Stimulated activated CD4-positive, alpha-beta T cell treated with anti-CD3 and anti-CD28 coated beads, Interleukin-12 subunit alpha, Interleukin-12 subunit beta, amount 100 ng/mL, for 48 hours (primary cell): ENCODE measurements at places on chromosomes 12 and 14.

GRCh38 chr12:55681142-55682077, 26.3 kb downstream of the ITGA7 start:
- no peak for DNase-seq

DNA sequence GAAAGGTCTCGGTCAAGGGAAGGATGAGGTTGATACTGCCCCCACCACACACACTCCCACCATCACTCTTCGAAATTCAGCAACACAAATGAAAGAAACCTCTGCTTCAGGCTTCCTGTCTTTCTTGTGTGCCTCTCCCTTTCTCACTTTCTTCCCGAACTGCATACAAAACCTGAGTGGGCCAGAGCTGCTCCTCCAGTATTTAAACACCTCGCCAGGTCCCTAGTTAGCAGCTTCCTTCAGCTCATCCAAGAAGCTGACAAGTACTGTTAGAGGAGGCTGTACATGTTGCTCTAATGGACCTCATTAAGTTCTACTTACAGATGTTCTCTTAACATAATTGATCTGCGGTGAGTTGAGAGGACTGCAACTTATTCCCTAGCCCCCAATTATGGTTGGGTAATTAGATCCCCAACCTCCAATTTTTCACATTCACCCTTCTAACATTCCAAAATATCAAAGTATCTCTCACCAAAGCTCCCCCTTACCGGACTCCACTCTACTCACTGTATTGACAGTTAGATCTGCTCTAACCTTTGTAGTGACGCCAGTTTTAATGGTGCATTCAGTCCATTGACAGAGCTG, 4.1 kb upstream of the LMO3 start:
- DNase-seq: no peak

GRCh38 chr12:4307593-4308333, 13.2 kb upstream of the TIGAR start:
- DNase-seq: no peak

- no peak for DNase-seq
These were observed 72.0 kb upstream of the DBX2 start for GRCh38 chr12:45122768-45123380.

DNA sequence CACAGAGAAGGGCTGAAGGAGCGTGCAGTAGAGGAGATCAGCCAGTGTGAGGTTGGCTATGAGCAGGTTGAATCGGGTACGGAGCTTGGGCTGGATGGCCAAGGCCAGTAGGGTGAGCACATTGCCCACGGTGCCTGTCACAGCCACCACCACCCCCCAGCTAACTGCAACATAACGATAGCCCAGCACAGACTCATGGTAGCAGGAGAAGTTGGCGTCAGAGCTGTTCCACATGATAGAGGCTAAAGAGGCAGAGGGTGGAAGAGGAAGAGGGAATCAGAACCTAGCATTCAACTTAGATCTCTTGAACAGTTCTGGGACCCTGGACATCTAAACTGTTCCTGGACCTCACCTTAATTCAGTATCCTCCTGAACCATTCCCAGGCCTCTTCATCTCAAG, 668 bp downstream of the GPR84 start:
- DNase-seq: no peak

DNA sequence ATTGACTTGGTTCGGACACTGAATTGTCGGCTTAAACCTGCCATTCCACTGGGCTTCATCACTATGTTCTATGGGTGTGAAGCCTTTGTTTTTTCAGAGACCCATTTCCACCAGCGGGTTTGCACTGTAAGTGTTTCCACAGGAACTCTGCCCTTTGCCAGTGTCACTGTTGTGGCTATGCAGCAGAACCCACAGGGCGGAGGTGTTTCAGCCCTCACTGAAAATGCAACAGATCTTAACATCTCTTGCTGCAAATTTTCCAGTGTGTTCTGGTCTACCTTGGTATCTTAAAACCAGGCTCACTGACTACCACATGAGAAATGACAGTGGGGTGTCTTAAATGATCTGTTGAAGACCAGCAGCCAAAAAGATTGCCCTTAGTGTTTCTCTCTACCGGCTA, 21.1 kb downstream of the PRKCH start:
- peak; percentile 82 for DNase-seq

DNA sequence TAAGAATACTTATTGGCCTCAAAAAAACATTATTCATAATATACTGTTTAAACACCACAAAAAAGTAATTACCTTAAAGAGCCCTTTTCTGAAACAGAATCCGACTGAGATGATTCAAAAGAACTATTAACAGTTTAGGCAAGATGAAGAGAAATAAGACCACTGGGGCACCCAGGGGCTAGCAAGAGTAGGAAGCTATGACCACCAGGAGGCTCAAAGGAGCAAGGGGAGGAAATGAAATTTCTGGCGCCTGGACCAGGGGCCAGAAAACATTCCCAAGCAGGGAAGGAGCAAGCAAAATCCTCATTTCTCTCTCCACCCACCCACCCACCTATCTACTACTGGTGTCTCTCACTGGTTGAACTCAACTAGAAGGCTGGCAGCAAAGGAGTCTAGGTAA, 6.3 kb upstream of the DCAF4 start:
- no peak for DNase-seq

- DNase-seq: no peak
These were observed 7.4 kb downstream of the LRP1 start for GRCh38 chr12:57135527-57136326.

GRCh38 chr14:68386950-68387779, 405.7 kb downstream of the ZFP36L1 start:
- DNase-seq: no peak

DNA sequence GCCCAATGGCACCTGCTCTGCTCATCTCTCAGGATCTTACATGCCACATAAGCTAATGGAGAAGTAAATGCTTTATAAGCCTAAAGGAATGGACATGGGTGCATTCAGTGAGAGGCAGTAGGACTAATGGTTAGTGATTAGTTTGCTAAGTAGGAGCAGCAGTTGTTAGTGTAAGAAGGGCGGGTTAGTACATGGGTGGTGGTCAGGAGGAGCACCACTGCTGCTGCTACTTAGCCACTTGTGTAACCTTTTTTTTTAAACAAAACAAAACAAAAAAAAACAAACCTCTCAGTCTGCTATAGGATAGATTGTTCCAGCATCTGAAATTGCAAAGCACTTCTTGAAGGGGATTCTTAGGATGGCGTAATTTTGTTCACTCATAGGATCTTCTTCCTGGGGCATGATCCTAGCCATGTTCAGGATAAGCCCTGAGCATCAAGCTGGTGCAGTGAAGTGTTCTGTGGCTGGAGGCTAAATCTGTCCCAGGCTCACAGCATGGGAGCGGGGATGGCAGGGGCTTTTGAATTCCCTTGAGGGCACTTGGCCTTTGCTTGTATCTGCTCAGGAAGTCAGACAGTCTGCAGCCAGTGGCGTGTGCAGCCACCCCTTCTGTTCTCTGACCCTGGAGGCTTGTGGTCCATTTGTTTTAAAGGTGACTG, 63.6 kb downstream of the CHST11 start:
- DNase-seq: no peak

DNA sequence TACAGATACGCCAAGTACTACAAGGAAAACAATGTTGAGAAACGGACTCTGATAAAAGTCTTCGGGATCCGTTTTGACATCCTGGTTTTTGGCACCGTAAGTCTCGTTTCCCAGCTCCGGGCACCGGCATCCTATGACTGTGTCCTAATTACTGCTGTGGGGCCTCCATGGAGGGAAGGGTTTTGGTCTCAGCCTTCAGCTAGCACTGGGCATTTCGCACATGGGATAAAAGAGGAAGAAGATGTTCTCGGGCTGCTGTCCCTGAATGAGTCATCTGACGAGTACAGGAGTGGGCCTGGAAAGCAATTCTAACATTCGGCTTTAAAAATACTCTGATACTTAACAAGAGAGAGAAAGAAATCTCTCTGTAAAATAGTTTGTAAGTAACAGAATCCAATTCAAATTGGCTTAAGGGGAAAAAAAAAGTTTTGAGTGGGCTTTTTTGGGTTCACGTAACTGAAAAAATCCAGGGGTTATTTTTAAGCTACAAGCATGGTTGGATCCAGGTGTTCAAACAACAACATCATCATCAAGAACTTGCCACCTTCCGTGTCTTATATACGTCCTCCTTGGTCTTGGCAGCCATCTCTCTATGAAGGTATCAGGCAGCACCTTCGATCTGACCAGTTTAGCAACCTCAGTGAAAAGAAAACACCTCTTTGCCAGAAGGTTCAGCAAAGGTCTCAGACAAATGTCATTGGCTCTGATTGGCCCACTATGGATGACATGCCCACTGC, 34.4 kb upstream of the P2RX4 start:
- DNase-seq: no peak

GRCh38 chr12:51823875-51824565, 24.5 kb downstream of the FIGNL2 start:
- DNase-seq: no peak

GRCh38 chr14:75018694-75019093, 16.0 kb downstream of the EIF2B2 start:
- DNase-seq: no peak

- no peak for DNase-seq
These were observed 131.2 kb downstream of the PPM1H start for GRCh38 chr12:62803756-62804155.

DNA sequence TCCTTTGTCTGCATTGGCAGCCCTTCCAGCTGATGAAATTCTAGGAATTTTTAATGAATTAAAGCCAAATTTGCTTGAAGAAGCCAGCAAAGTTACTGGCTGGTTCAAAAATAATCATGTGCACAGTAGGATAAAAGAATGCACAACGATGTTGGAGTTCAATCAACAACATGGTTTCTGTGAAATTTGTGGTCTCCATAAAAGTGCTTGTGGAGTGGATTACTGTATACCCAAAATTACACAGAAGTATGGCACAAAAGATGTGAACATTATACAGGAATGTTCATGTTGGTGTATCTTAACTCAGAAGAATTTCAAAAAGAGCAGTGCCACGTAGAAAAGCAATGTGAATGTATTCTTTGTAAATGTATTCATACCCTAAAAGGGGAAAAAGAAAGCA, 105.0 kb upstream of the METAP2 start:
- no peak for DNase-seq

- no peak for DNase-seq
These were observed 1.9 kb downstream of the SLC6A15 start for GRCh38 chr12:84910549-84911241.

DNA sequence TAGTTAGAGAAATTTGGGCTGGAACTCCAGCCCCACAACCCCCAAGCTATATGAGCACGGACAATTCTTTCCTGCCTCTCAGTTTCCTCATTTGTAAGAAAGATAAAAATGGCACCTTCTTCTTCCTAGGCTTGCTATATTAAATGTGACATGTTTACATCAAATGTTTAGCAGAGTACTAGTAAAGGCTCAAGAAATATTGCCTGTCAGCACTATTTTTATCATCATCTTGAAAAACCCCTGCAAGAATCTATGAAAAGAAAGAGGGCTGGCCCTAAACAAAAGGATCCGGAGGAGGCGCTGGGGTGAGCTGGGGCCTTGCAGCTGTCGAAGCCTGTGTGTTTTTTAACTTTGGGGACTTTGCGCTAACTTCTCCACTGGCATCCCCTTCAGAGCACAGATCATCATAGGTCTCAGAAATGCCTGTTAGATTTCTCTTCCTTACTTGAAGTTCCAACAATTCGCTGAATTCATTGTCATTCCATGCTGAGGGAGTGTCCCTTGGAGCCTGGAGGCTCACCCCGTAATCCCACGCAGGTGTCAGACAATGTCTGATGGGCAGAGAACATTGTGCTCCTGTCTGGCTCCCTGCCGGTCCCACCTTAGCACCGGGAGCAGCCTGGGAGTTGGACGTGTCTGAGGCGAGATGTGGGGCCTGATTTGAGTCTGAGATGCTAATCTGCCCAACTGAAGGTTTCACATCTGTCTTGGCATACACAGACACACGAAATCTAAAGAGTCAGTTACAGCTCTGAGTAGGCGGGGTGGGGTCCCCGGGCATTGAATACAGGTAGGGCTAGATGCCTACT, 206.8 kb downstream of the NUAK1 start:
- DNase-seq: no peak

- DNase-seq: no peak
These were observed 82.7 kb downstream of the BCL11B start for GRCh38 chr14:99189201-99189801.

DNA sequence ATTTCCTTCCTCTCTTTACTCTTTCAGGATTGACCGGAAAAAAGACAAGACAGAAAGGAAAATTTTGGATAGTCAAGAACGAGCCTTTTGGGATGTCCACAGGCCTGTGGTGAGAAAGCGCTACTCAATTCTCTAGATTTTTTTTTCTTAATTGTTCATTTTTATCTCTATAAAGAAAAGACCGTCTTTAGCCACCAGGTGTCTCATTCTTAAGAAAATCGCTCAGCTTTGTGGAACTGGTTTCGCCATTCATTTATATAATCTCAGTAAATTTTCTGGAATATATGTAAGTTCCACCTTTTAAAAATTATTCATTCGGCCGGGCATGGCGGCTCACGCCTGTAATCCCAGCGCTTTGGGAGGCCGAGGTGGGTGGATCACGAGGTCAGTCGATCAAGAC, 421.1 kb downstream of the DPF3 start:
- DNase-seq: no peak

- no peak for DNase-seq
These were observed 120.7 kb upstream of the PWP1 start for GRCh38 chr12:107564946-107565345.

DNA sequence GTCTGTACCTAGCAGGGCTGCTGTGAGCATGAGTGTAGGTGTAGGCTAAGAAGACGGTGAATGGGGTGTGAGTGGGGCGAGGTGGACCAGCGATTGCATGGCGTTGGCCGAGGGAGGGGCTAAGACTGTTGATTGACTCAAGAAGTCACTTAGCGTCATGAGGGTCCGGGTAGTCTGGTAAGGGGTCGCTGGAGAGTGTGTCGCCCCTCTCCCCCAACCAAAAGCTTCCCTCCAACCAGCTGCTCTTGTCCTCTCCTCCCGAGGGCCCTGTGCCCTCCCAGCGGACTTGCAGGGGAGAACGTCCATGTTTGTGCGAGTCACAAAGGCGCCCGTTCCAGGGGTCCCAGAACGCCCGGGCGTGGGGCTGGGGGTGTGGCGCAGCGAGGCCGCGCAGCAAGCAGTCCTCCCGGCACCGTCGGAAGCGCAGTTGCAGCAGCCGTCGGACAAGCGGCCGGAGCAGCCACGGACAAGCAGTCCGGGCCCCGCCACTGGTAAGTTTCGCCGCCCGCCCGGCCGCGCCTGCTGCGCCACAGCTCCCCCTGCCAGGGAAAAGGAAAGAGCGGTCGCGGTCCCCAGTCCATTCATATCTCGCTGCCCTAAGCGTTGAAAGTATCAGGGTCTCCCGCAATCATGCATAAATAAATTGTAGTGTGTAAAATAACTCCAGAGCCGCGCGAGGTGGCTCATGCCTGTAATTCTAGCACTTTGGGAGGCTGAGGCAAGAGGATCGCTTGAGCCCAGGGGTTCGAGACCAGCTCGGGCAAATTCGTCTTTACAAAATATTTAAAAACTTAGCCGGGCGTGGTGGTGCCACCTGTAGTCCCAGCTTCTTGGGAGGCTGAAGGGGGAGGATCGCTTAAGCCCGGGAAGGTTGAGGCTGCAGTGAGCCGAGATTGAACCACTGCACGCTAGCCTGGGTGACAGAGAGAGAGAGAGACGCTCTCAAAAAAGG, at the start of gene CCDC63:
CCDC63 (plus strand) TSS at position 373 of the 952 bp plus-strand sequence. CDS start 5,968 bp downstream, outside the sequence.
- DNase-seq: no peak
